ENCODE measurements at places on chromosomes 6 and 20.

GRCh38 chr20:20953738-20954618 is 152.2 kb downstream of the LINC00237 start:
- no peak for DNase-seq

DNA sequence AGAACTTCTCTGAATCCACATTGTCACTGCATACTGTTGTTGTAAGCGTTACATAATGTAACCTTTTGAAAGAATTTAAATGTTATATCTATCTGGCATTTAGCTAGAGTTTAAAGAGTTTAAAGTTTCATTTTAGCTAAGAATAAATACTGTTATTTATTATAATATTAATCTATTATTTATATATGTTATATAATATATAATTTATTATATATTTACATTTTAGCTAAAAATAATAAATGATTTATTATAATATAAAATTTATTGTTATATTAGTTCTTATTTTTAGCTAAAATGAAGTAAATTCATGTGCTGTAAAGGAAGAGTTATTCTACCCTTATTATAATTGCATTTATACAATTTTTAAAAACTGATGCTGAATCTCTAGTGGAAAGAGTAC is 255.4 kb upstream of the QKI start:
- DNase-seq = no peak

DNA sequence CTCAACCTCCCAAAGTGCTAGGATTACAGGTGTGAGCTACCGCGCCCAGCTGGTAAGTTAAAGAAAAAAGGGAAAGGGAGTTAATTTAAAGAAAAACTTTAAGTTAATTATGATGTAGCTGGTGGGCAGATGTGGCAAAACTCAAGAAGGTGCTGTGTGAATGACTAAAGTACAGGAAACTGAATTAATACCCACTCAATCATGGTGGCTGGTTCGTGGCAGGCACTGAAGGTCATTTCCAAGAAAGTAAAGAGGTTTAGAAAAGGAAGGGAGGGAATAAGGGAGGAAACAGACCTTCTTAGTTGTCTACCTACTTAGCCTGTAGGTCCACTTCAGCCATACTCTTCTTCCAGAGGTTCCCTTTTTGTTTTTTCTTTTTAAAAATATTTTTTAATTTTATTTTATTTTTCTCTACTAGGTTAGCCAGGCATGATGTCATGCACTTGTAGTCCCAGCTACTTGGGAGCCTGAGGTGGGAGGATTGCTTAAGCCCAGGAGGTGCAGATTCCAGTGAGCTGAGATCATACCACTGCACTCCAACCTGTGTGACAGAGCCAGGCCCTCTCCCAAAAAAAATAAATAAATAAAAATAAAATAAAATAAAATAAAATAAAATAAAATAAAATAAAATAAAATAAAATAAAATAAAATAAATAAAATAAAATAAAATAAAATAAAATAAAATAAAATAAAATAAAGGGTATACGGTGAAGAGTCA is 11.9 kb upstream of the TGM3 start:
- DNase-seq = peak; percentile 45

DNA sequence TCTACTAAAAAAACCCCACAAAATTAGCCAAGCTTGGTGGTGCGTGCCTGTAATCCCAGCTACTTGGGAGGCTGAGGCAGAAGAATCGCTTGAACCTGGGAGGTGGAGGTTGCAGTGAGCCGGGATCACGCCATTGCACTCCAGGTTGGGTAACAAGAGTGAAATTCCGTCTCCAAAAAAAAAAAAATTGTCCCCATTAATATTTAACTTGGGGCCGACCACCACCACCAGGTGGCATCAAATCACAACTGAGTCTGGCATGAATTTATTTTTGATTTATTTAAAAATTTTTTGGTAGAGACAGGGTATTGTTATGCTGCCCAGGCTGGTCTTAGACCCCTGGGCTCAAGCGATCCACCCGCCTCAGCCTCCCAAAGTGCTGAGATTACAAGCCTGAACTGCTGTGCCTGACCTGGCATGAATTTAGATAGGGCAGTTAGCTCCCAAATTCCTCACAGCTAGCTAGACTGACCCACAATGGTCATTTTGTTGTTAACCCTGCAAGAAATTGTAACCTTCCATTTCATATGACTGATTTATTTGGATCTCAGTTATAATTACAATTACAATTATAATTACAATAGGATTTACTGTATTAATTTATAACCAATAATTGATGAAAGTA is 17.1 kb upstream of the BEND3 start:
- peak; percentile 55 for DNase-seq

DNA sequence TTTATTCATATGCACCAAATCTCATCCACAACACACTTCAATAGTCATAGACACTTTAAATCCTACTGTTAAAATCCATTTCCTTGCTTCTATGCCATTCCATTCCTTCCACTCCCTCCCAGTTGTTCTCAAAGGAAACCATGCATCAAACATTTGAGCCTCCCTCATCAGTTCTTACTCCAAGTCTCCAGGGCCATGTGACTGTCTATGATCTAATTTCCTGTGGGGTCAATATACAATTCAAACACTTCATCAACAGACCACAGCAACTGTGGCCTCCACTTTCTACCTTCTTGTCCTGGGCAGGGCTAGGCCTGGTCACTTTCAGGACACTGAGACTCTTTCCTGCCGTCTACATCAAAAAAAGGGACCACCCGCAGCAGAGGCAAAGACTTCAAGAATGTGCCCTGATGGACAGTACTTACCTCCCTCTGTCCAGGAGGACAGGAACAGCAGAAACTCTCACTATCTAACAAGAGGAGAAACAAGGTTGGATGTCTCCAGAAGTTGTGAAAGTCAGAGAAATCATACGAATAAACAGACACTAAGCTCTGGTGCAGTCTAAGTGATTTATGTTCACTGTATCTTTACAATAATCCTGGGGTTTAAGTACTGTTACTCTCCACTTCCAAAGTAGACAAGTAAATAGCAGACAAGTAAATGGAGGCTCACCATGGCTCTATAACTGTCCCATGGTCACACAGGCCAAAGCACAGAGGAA is 160.2 kb downstream of the QRSL1 start:
- no peak for DNase-seq

DNA sequence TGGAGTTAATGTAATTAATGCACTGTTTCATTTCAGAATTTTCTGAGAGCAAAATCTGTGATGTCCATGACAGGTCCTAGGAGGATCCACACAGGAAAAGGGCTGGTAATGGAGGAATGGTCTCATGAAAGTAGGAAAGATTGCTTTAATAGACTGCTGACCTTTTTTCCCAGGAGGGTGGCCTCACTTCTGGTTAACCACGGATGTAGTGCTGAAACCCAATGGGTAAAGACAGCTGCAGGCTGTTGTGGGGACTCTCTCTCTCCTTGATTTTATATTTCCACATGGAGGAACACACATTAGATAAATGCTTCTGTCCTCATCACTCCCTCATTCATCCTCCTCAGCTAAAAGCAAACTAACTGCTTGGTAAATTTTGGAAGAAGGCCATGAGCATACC is 23.6 kb upstream of the RIPOR2 start:
- DNase-seq = no peak

DNA sequence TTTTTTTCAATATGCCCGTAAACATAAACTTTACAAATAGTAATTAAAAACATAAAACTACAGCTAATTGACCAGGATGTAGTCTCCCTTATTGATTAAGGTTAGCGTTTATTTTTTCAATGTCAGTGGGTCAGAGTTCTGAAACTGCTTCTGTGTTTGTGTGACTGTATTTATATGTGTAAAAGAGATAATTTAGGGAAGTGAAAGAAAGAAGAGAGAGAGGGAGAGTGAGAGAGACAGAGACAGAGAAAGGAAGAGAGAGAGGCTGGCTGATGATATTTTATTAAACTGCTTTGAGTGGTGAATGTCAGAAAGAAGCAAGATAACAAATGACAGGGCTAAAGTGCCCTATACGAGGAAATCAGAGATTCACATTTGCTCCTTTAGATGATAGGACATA is 266.1 kb upstream of the PTCHD4 start:
- no peak for DNase-seq

DNA sequence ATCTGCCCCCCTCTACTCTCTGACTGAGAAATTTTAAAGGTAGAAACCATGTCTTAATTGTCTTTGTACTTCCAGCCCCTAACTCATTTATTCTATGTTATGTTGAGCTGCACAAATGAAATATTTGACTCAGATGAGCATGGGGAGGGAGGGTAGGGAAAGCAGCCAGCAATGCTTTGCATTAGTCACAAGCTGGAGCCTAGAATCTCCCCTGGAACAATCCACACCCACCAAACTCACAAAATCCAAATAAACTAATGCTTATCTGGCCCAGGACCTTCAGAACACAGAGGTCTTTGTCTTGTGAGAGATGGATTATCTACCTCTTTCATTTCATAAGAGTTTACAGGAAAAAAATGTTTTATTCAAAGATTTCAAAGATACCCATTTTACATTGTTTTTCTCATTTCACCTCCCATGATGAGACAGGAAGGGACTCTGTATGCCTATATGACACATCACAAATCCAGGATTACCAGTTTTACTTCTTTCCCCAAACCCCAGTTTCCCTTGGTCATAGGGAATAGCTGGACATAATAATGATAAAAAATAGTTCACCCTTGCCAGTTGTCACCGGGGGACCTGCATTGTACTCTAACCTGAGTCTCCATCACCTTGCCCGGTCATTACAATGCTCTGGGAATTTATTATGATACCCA is 466.9 kb downstream of the KIF16B start:
- DNase-seq = no peak

- no peak for DNase-seq
Measured at GRCh38 chr6:90204327-90205056, 92.2 kb downstream of the BACH2 start.

DNA sequence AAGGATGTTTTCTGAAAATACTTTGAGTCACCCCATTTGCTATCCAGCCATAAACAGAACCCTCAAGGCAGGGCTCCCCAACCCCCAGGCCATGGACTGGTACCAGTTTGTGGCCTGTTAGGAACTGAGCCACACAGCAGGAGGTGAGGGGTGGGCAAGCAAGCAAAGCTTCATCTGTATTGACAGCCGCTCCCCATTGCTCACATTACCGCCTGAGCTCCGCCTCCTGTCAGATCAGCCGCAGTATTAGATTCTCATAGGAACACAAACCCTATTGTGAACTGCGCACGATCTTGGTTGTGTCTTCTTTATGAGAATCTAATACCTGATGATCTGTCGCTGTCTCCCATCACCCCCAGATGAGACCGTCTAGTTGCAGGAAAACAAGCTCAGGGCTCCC is 543.8 kb downstream of the CBLN4 start:
- no peak for DNase-seq

GRCh38 chr20:53711333-53712211 is 117.9 kb upstream of the ZNF217 start:
- DNase-seq = no peak

- no peak for DNase-seq
Measured at GRCh38 chr20:40812415-40812925, 123.4 kb upstream of the MAFB start.

Measured in fibroblast of pulmonary artery (primary cell).